ENCODE measurements at places on chromosomes 6 and 20.

DNA sequence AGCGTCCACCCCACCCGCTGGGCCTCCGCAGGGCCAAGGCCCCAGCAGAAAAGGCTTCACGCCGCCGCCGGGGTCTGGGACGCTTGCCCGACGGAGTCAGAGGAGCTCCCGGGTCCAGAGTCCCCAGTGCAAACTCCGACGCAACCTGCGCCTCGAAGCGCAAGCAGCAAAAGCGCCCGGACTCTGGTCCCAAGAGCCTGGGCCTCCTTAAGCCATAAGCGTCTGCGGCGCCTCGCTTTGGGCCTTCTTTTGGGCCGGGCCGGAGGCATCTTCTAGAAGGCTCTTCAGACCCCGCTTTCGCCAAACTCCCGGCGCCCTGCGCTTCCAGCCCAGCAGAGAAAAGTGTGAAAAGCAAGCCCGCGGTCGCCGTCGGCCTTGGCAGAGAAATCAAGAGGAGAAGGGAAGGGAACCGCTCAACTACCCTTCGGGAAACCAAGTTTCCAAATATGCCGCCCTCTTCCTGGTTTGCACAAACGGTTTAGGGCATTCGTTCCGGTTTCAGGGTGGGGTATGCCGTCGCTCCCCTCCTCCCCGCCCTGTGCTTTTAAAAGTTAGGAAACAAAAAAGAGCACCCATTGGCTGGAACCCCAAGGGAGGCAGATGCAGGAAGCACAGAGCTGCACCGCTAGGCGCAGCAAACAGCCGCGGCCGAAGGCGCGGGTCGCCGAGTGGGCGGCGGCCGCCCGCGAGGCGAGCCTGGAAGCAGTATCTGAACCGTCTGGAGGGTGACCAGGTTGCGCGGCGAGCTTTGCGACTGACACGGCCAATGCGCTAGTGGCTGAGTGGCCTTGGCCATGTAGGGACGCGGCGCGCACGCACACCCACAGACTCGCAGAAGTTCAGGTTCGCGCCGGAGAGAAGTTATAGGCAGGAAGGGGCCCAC lies 1.2 kb downstream of the TBX18 start:
- no peak for DNase-seq

GRCh38 chr20:21125072-21125848 lies 622 bp upstream of the KIZ start:
- DNase-seq = no peak

DNA sequence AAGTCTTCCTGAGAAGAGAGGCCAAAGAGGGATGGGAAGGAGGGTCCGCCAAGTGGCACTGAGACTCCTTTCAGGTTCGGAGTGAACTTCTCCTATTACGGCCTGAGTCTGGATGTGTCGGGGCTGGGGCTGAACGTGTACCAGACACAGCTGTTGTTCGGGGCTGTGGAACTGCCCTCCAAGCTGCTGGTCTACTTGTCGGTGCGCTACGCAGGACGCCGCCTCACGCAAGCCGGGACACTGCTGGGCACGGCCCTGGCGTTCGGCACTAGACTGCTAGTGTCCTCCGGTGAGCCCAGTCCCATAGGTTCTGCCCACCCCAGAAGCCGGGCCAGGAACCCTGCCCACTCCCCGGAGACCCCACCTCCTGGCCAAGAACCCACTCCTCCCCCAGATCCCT lies 4.1 kb downstream of the SLC22A7 start:
- no peak for DNase-seq

GRCh38 chr6:11802886-11803590 lies 24.4 kb upstream of the ADTRP start:
- DNase-seq = no peak

DNA sequence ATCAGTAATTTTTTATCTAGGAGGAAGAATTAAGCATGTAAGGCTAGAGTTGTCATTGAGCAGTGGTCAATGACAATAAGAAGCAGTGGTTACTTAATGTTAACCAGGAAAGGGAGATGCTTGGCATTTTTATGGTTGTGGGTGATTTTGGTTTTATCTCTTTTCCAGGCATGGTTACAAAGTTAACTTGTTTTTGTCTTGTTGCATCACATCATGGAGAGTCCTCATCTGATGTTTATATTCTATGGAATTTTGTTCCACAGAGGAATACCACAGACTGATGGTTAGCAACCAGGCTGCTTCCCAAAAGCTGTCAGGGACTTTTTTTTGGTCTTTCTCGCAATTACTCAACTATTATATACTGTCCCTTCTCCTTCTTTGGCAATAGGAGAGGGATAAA lies 32.7 kb downstream of the OPRM1 start:
- no peak for DNase-seq

DNA sequence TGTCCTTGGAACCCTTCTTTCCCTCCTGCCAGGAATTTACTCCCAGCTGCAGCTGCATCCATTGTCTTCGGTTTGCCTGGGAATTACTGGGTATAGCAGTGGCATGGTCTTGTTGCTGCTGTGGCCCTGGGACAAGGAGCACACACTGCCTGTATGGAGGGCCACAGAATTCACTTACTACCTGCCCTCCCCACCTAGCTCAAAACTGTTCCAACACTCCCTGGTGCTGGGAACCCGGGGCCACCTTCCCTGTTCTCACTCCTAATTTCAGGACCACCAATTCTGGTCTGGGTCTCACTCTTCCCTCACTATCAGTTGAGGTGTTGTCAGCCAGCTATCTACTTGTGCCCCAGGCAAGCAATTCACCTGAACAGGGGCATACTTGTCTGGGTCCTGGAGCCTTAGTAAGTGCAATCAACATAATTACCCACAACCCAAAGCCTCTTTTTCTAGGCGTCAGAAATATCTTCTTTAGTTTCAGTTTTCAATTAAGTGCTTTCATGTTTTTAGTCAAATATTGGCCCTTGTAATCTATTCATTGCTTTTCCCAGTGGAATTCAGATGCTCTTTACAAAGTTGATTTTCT lies 47.2 kb downstream of the METTL24 start:
- no peak for DNase-seq

DNA sequence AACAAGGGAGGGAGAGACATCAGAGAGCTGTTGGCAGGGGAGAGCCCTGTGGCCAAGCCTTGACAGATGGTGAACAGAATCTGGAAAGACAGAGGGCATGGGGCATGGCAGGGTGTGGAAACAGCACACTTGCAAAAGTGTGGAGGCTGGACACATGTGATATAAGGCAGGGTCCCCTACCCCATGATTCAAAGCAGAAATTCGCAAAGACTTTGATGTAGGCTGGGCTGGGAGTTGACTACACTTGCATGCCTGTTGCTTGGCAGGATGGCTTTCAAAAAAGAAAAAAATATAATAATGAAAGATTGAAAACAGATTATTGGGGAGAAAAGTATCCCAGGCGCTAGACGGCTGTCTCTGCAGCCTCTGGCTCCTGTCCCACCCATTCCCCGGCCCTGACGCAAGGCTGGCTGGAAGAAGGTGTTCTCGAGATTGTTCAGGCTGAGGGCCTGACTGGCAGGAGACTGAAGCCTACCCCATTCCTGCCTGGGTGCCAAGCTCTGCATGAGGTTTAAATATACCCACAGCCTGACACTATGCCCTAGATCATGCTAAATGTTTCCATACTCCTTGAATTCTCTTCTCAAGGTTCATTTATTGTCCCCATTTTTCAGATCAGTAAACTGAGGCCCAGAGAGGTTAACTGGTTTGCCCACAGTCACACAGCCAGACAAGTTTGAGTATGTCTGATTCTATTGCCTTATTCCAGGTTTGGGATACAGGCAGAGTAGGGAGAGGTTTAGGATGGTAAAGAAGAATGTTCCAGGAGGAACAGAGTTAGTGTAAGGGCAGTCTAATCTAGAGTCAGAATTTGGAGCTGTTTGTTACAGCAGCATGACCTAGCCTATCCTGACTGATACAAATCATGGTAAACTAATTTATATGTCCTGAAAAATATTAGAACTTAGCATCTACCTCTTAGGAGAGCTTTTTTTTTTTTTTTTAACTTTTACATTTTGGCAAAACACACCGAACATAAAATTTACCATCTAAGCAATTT lies 23.4 kb upstream of the CCN5 start:
- no peak for DNase-seq

GRCh38 chr20:49843139-49843538 lies 30.5 kb downstream of the SLC9A8 start:
- DNase-seq = no peak

DNA sequence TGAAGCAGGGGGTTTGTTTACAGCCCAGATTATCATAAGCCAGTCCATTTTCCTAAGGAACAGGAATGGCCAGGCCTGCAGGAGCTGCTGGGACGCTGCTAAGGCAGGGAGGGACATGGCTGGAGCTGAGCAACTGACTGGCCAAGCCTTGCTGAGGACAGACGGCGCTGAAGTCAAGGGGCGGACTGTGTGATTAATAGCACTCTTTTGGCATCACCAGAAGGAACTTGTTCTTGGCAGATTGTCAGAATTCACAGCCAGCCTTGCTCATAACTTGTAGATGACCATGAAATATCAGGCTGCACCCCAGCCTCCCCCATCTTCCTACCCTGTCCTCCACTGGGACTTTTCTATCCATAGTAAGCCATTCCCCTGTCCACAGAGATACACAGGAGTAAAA lies 218.8 kb upstream of the RNF24 start:
- no peak for DNase-seq

DNA sequence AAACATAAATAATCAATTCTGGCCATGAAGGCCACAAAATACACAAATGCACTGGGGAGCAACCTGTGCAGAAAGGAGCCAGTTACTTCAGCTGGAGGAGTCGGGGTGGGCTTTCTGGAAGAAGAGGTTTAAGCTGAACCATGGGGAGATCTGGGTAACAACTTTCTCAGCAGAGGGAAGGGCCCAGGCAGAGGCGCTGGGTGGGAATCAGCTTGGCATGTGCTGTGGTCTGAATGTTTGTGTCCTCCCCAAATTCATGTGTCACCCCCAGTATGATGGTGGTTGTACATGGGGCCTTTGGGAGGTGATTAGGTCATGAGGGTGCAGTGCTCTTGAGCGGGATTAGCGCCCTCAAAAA lies 107.9 kb downstream of the SYCP2 start:
- DNase-seq = no peak

GRCh38 chr20:4782378-4782772 lies 60.7 kb downstream of the PRND start:
- DNase-seq = no peak

DNA sequence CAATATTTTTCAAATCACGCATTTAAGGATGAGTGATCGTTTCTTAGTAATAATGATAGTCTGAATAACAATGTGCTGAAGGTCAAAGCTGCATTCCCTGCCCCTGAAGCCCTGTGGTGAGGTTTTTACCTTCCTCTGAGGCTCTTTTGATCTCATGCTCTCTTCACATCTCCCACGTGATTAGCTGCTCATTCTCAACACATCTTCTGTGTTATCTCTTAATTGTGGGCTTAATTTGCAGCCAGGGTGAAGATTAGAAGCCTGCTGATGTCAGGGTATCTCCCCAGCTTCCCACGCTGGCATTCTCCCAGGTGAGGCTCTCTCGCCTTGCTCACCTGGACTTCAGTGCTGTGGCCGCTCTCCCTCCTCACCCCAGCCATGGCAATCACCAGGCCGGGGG lies 109.7 kb upstream of the FOXQ1 start:
- no peak for DNase-seq

DNA sequence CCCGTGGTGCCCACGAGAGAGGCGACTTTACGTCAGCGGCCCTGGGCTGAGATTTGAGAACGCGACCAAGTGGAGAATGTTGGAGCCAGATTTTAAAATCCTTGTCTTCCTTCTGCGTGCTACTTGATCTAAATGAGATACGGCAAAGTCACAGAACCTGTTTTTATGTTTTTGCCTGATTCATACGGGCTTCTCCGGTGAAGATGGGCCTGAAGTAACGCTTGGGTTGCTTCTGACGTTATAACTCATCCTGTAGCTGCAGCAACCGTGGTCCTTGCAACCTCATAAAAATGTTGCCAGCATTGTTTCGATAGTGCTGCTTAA lies 462 bp upstream of the SLC35B3 start:
- DNase-seq = no peak

- no peak for DNase-seq
Measured at GRCh38 chr6:52539607-52540006, 37.3 kb downstream of the TRAM2 start.

Measured in activated CD4-positive, alpha-beta T cell treated with anti-CD3 and anti-CD28 coated beads, Interleukin-2, Interleukin-4, amounts not matched to agents 100 ng/mL and 50 ng/mL, durations not matched to agents 16 hours and 8 hours (primary cell).